ENCODE measurements at places on chromosomes 3 and 15.

DNA sequence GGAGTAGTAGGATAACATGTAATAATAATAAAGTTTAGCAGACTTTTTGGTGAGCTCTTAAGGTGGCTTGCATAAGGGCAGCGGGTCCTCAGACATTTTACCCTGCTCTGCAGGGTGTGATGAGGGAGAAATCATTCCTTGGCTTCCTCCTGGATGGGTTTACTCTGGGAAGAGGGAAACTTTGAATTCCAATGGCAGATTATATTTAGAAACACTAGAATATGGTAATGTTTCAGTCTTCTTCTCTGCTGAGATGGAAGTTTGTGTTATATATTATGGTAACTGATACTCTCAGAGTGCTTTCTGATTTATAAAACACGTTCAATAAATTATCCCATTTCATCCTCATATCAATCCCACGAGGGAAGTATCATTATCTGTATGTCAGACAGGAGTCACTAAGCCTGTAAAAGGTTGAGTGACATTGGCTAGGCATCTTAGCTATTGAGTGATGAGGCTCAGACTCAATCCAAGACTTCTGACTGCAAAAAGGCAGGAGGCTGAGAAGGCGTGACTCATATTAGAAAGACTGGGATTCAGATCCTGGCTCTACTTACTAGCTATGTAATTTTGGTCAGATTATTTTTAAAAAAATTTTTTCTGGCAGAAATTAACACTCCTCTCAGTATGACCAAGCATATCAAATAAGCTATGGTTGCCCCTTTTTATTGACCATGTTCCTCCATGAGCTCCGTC, 19.3 kb downstream of the PDIA5 start:
- no peak for DNase-seq

DNA sequence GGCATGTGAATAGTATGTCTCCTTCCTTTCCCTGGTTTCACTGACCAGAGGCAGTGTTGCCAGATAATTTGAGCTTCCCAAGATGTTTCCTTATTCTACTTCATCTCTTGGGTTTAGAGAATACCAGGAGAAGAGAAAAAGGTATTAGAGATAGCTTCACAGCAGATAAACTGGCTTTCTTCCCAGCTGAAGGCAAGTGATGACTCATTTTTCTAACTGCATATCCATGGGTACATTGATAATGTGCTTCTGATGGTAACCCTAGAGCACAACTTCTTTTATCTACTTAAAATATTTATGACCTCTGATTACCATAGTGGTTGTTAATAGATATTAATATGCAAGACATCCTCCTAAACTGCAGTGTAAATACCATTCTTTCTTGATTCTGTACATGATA, 34.6 kb upstream of the CMTM8 start:
- DNase-seq = no peak

GRCh38 chr3:10334042-10334441, 13.1 kb upstream of the SEC13 start:
- DNase-seq = no peak

- DNase-seq = no peak
These were observed 80.1 kb upstream of the PLSCR5 start for GRCh38 chr3:146685050-146685814.

- no peak for DNase-seq
These were observed 78.9 kb downstream of the FAM81A start for GRCh38 chr15:59516655-59517461.

DNA sequence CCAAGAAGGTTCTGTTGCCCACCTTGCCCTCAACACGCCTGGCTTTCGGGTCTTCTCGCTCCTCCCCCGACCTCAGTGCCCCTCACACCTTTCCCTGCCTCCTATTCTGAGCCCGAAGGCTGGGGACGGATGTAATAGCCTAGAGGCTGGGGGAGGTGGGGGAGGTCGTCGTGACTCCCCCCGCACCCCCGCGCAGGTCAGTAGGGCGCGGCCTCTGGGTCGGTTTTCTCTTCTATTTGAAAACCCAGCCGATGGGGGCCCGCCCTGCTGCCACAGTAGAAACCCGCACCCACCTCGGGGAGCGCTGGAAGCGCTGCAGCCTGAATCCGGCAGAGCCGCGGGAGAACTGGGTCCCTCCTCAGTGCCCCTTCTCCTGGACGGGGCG, 1.0 kb upstream of the RBPMS2 start:
- no peak for DNase-seq

DNA sequence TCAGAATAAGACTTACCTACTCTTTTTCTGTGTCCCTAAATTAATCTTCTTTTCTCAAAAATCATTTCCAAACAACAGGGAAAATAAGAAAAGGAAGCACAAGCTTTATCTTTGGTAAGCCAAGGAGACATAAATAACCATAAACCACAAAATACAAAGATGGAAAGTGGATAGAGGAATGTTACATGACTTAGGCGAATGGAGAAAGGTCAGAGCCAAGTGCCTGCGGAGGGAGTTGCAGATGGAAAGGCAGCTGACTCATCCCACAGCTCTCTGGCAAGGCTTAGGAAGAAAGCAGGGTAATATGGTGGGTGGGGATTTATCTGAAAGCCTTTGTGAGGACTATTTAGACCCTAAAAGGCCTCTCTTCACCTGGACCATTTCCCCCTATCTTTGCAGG, 72.8 kb downstream of the GALK2 start:
- DNase-seq = no peak

- DNase-seq = no peak
These were observed 19.3 kb upstream of the LZTFL1 start for GRCh38 chr3:45861043-45861719.

DNA sequence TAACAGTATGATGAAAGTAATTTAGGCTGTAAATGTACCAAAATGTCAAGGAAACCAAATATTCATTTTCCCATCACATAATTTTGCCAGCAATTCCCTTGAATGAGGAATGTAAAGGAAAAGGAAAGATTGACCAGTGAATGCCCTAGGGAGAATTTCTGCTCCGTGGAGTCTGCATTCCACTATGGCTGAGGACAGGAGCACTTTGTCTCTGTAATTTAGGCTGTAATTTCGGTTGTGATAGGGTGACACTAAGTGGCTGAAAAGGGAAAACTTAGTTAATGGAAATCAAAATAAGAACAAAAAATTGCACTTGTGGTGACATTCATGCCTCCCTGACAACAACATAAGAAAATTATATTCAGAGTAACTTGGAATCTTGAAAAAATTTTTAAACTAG, 8.3 kb upstream of the TMEM207 start:
- no peak for DNase-seq

GRCh38 chr3:171184372-171184771, 157.9 kb upstream of the SLC2A2 start:
- DNase-seq = no peak

DNA sequence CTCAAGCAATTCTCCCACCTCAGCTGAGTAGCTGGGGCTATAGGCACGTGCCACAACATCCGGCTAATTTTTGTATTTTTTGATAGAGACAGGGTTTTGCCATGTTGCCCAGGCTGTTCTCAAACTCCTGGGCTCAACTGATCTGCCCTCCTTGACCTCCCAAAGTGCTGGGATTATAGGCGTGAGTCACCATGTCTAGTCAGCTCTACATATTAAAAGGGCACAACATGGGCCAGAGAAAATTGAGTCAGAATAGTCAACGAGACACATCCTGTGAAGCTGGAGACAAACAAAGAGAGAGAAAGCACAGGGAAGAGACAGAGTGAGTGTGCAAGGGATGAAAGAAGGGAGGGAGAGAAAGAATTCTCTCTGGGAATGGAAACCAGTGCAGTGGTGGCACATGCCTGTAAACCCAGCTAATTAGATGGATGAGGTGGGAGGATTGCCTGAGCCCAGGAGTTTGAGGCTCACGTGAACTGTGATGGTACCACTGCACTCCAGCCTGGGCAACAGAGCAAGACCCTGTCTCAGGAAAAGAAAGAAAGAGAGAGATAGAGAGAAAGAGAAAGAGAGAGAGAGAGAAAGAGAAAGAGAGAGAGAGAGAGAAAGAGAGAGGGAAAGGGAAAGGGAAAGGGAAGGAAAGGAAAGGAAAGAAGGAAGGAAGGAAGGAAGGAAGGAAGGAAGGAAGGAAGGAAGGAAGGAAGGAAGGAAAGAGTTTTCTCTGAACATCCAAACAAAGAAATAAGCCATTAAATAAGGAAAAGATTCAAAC, 107.2 kb upstream of the SLC25A36 start:
- no peak for DNase-seq

DNA sequence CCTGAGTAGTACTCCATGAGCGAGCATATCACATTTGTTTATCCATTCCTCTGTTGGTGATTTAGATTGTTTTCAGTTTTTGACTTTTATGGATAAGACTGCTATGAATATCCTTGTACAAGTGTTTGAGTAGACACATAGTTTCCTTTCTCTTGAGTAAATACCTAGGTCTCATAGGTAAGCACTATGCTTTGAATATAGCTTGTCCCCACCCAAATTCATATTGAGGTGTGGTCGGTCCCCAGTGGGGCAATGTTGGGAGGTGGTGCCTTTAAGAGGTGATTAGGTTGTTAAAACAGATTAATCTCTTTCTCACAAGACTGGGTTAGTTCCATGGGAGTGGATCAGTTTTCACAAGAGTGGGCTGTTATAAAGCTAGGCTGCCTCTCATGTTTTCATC, 42.8 kb downstream of the CDCP1 start:
- no peak for DNase-seq

DNA sequence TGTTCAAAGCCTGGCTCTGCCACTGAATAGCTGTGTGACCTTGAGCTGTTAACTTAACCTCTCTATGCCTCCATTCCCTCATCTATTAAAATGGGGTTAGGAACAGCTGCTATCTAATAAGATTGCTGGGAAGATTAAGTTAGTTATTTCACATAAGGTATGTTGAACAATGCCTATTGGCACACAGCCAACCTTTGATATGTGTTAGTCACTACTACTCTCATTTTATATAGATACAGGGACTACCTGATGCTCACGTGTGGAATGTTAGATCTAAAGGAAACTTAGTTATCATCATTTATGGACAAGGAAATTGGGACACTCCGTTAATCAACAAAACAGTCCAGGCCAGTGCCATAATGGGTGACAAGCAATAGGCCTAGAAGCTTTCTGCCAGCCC, 332.4 kb upstream of the PPP2R3A start:
- DNase-seq = no peak

DNA sequence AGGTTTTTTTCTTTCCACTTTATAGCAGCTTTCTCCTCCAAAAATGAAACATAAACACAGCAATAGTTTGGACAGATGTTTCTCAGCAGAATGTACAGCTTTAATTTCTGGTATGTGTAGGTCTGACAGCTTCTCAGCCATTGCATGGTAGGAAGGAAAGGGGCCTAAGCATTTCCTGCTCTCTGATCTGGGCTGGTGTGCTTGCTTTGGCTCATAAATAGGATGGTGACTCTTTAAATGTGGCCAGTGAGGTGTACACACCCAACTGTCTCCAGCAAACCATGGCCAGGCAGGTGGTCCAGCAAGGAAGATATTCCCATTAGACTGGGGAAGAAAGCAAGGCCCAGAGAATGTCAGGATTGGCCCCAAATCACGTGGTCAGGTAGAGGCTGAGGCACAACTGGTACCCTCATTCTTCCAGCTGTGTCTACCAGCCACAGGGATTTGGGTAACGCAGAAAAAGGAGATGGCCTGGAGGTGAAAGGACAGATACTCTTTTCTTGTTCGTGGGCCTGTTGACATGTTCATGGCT, 52.1 kb downstream of the ITGA11 start:
- DNase-seq = no peak

DNA sequence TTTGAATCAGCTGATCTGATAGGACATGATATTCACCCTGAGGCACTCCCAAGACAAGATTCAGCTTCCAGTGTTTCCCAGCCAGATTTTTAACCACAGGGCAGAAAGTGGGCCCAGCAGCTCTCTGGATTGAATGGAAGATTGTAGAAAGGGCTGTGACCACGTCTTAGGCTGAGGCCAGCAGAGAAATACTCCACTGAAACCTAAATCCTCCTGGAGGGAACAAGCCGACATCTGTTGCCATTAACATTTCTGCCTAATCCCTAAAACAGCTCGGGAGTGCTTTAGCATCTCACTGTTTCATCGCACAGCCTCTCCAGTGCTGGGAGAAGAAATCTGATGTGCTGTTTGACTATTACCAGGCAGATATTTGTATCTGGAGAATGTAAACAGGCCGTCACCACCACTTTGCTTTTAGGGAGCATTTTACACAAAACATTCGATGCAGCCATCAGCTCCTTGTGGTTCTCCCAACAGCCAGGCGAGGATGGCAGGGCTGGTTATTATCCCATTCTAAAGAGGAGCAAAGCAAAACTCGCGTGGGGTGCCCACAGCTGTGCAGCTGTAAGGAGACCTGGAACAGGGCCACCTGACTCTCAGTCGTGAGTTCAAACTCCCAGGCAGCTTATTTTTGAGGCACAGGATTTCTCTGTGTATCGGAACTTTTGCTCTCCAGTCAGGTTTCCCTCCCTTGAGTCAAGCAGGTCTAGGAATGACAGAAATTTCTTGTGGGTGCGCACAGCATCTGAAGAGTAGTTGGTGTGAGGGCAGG, 117.4 kb downstream of the LIPC start:
- DNase-seq = no peak

GRCh38 chr3:141106842-141107241, 55.7 kb downstream of the SPSB4 start:
- DNase-seq = no peak

DNA sequence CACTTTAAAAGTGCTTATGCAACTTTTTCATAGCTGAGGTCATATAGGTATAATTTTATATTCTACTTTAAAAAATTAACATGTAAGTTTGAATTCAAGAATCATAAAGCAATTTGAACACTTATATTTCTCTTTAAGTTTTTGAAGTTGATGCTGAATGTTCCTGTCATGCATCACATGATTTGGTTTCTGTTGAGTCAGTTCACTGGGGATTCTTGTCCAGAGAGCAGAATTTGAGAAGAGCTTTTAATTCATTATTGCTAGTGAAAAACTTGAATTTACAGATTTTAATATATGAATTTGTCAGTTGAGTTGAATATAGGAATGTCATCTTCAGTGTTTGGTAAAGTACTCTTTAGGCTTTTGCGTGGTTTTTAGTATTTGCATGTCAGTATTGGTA, 7.9 kb downstream of the SLC25A26 start:
- no peak for DNase-seq

DNA sequence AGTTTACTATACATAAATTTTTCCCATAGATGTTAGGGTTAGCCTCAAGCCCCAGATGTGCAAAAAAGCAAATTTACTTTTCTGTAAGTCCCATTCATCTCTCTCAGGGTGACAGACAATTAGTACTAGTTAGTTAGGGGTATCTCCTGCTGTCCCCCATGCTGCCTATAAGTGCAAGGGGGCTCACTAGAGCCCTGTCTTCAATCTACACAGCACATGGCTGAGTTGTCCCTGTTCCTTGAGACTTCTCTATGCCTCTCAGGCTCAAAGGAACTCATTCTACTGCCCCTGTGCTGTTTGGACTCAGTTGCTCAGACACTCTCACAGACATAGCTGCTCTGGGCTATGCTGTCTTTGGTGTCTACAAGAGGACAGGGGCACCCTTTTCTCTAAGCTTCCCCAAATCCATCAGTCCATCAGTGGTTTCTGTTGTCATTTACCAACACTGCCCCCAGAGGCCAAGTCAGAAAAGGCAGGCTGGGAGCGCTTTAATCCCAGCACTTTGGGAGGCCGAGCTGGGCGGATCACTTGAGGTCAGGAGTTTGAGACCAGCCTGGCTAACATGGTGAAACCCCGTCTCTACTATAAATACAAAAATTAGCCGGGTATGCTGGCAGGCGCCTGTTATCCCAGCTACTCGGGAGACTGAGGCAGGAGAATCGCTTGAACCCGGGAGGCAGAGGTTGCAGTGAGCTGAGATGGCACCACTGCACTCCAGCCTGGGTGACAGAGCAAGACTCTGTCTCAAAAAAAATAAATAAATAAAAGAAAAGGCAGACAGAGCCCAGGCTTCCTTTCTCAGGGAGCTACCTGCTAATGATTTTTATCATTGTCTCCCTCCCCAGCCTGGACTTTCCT, 31.4 kb upstream of the PRTG start:
- no peak for DNase-seq

- no peak for DNase-seq
These were observed 169.5 kb downstream of the PLD1 start for GRCh38 chr3:171640520-171641412.
